ENCODE measurements at places on chromosomes 6 and 20. TPM values are rescaled to one million over a fixed set of nuclear protein-coding genes. Genes with fewer than 3 reads are reported as not detected.

The MUC21 gene
- not detected for total RNA-seq

DNA sequence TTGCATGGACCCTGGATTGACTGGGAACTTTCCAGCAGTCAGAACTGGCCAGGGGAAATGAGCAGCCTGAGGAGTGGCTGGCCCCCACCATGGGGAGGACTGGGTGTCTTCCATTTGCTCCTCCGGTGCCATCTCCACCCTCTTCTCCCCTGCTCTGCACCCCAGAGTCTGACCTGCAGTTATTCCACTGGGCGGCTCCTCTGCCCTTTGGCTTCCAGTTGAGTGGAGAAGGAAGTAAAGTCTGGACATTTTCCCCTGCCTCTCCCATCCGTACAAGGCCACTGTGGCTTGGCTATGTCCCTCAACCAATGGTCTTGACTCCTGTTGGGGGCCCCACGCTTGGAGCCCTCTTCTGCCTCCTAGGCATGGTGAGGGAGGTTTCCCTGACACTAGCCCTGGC is 47.9 kb upstream of the NEDD9 start:
- no peak for DNase-seq

DNA sequence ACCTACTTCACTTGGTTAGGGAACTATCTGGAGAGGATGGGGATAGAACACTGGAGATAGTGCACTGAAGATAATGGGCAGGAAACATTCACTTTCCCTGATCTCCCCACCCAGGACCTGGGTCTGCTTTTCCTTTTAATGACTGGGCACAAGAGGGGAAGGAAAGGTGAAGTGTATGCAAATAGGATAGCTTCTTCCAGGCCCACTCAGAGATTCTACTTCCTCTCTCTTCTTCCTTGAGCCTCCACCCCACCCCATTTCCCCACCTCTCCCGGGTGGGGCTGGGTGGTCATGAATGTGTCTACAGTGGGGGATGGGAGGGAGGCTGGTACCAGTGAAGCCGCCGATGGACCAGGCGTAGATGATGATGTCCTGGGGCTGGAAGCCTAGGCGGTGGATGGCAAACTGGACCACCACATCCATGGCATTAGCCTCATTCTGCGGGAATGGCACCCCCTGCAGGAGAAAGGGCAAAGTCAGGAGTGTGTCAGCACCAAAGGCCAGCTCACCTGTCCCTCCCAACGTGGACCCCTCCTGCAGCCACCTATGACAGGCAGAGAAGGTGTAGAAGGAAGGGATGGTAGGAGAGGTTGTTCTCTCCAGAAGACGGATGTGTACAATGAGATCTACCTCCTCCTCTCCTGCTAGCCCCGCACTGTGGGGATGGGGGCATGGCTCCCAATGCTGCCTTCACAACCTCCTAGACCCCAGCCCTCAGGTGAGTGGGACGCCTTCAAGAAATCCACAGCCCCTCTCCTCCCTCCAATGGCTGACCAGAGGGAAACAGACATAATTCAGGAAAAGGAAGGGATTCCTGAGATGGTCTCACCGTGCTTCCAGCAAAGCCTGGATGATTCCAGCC is 8.6 kb upstream of the LY6G5C start:
- peak; percentile 18 for DNase-seq

The OR2H1 gene
- not detected for total RNA-seq

- no peak for DNase-seq
These were observed 270.9 kb upstream of the JARID2 start for GRCh38 chr6:14974792-14975470.

GRCh38 chr6:164066335-164066734 is 651.8 kb downstream of the QKI start:
- DNase-seq = no peak

GRCh38 chr6:44699082-44699481 is 311.6 kb downstream of the CDC5L start:
- DNase-seq = no peak

- no peak for DNase-seq
These were observed 85.7 kb downstream of the DTNBP1 start for GRCh38 chr6:15577106-15577505.

The CASP8AP2 gene
- 36.1 TPM for total RNA-seq

The SERAC1 gene
- 8.6 TPM for total RNA-seq

DNA sequence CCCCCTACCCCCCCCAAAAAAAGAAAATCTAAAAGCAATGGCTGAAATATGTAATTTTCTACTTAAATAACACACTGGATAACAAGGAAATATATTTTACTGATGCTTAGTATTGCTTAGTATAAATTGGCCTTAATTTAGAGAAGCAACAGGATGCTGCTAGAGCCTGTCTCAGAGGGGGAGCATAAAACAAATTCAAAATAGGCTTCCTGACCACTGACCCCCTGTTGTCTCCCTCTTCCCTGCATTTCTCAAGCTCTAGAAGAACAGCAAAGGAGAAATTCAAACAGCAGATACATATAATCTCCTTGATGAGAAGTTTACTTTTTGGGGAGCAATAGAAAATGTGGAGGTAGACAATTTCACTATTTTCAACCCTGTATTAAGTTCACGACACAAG is 631.1 kb upstream of the GJE1 start:
- no peak for DNase-seq

DNA sequence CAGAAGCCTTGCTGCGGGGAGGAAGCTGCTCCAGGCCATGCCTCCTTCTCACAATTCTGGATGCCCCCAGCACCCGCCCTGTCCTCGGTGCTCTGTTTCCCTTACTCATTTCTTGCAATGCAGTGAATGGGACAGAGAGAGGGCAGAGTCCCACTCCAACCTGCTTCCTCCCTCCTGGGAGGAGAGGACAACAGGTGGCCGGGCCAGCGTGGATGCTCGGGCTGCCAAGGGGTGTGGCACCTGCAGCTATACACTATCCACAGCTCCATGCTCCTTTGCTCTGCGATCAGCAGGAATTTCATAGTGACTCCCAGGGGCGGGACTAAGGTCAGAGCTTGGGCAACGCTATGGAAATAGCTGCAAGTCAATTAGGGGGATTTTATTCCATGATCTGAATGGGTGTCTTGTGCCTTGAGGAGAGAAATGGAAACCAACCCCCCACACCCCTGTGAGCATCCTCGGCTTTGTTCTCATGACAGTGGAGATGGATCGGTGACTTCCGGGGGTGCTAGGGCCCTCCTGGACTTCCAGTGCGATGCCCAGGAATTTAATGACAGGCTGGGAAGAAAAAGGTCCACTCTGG is 192.5 kb downstream of the MYLK4 start:
- DNase-seq = no peak

GRCh38 chr6:106988664-106989063 is 14.1 kb upstream of the CD24 start:
- no peak for DNase-seq

DNA sequence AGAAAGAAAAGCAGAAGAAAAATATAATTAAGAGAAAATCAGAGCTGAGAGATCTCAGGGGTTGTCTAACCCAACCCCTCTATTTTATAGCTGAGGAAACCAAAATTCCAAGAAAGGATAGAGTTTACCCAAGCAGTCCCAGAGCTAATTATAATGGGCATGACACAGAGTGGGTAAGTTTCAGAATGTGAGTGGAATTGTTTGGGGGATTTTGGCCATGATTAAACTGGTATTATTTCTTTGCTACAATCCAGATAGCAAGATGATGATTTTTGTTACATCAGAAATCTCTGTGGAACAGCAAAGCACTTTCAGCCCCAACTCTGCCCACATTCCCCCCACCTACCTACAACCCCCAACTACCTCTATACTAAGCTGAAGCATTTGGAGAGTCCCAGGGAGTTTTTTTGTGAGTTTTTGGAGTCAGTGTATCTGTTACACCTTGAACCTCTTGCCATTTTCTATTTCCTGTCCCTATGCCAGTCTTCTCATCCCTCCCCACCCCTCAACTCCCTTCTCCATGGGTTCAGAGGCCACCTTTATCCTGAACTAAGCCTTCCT is 24.7 kb downstream of the POFUT1 start:
- DNase-seq = peak; percentile 53

GRCh38 chr6:142881761-142882160 is 63.2 kb downstream of the HIVEP2 start:
- no peak for DNase-seq

DNA sequence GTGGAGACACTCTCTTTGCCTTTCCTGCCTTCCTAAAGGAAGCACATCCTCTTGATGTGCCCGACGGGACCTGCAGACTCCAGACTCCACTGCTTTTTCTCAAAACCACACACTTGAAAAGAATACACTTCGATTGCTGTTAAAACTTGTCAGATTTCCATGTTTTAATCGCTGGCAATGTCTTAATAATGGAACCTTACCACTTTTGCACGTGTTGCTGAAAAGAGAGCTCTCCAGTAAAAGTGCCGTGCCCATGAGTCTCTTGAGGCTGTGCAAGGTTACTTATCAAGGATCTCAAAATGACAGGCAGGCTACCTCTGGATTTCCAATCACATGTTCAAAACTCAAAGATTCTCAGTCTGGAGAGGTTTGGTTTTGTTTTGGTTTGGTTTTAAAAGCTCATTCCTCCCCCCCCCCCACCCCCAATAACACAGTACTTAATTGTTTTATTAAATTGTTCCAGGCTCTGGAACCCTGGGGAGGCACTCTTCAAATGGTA is 12.0 kb upstream of the TFAP2A start:
- DNase-seq = no peak

The FOXF2 gene
- total RNA-seq = not detected

DNA sequence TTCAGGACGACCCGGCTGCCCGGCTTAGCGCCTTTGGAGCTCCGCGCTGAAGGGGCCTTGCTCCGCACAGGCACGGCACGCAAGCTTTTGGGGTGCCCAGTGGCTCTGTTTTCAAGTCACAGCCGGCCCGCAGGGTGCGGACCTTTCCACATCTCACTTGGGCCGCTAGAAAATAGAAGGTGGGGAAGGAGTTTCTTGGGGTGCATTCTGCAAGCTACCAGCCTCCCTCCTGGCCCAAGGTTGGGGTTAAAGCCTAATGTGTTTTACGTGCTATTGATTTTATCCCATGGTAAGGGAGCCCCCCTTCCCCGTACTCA is 561 bp downstream of the KAT14 start:
- no peak for DNase-seq
